Lung (tissue), 17 donors: ENCODE measurements at places on chromosomes 3 and 15.

GRCh38 chr15:61049934-61050333 is 179.2 kb downstream of the RORA start:
- H3K4me3 ChIP-seq, result no peak overlapping the region
- no peaks in the 10 kb centered on the region for H3K27me3 ChIP-seq
- no peak overlapping the region for H3K27ac ChIP-seq
- H3K4me1 ChIP-seq, result peaks cover 38% of the 10 kb centered on the region
- DNase-seq, result no peak

- peaks cover 38% of the 10 kb centered on the region for H3K36me3 ChIP-seq
- no peak overlapping the region for H3K27ac ChIP-seq
- no peak for DNase-seq
- no peaks in the 10 kb centered on the region for H3K4me1 ChIP-seq
- H3K27me3 ChIP-seq, result no peaks in the 10 kb centered on the region
Measured at GRCh38 chr15:90087454-90088154, 14.7 kb downstream of the IDH2 start.

DNA sequence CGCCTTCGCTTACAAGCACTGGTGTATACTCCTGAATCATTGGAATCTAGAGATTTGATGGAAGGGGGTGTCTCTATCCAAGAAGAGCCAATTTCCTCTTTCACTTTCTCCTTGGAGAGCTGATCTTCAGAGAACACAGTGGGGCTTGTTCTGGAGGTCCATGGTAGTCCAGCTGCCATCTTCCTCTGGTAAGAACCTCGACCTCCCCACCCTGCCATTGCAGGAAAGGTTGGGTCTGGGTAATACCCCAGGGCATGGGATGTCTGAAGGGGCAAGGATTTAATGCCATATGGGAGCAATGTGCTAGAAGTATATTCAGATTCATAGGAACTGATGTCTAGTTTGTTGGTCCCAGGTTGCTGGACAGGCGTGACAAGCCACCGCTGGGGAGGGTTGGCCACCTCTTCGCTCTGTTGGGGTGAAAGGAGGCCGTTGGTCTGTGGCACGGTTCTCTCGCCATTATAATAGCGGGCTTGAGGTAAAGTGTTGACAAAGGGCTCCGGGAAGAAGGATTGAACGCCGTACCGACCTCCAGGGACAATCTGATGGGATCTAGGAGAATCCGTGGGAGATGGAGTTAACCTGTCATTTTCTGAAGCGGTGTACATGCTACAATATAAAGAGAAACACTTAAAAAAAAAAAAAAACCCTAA is 4.8 kb downstream of the EOMES start:
- H3K27ac ChIP-seq, result no peak overlapping the region
- H3K4me1 ChIP-seq, result peaks cover 42% of the 10 kb centered on the region
- H3K27me3 ChIP-seq, result peaks cover 19% of the 10 kb centered on the region
- no peak overlapping the region for H3K4me3 ChIP-seq
- no peaks in the 10 kb centered on the region for H3K36me3 ChIP-seq

DNA sequence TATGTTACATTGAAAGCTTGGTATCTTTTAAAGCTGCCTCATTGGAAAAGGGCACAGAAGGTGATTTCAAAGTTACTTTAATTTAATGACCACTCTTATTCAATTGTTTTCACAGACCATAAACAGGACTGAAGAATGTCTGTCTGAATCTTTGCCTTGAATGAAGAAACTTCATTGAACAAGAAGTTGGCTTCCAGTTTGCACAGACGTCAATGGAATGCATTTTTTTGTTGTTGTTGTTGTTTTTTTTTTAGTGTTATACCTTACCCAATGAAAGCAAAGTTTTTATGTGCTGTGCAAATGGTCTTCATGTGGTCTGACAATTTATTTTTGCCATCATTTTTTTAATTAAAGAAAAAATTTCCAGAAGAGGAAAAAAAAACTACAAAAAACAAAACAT is 602.7 kb upstream of the TGFBR2 start:
- H3K4me1 ChIP-seq, result peaks cover 4% of the 10 kb centered on the region
- no peak overlapping the region for H3K27ac ChIP-seq
- no peak for DNase-seq
- no peak overlapping the region for H3K4me3 ChIP-seq
- H3K36me3 ChIP-seq, result no peaks in the 10 kb centered on the region

DNA sequence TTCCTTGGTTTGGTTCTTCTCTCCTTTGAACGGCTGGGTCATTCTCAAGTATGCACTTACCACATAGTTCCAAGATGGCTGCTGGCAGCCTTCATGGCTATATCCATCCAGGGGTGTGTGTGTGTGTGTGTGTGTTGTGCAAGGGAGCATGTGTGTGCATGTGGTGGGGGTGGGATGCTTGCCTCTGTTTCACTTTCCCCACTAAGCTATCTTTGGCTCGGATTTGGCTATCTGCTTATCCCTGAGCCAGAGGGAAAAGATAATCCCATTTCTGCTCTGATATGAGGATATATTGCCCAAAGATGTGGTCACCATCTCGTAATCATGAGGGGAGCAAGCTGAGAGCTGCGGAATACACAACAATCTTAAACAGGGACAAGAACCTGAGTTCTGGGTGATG is 26.2 kb downstream of the ANAPC13 start:
- H3K36me3 ChIP-seq, result no peaks in the 10 kb centered on the region
- no peak for DNase-seq
- peaks cover 11% of the 10 kb centered on the region for H3K4me1 ChIP-seq
- no peaks in the 10 kb centered on the region for H3K27me3 ChIP-seq
- no peak overlapping the region for H3K4me3 ChIP-seq
- no peak overlapping the region for H3K27ac ChIP-seq
